ENCODE measurements at places on chromosomes 3 and 15.

DNA sequence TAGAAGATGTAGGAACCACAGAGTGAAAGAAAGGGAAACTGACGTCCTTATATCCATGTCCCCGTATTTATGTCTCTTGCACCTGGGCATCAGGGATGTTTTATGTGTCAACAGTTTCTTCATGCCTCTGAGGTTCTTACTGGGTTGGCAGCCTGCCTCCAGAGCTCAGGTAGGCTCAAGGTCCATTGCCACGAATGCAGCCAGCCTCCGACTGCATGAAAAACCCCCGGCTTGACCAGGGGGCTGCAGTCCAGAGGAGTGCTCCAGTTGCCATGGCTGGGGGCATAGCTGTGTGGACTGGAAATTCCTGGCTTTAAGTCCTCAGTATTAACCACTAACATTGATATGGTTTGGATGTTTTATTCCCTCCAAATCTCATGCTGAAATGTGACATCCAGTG is 2.8 kb upstream of the CSPG5 start:
- DNase-seq, result no peak

DNA sequence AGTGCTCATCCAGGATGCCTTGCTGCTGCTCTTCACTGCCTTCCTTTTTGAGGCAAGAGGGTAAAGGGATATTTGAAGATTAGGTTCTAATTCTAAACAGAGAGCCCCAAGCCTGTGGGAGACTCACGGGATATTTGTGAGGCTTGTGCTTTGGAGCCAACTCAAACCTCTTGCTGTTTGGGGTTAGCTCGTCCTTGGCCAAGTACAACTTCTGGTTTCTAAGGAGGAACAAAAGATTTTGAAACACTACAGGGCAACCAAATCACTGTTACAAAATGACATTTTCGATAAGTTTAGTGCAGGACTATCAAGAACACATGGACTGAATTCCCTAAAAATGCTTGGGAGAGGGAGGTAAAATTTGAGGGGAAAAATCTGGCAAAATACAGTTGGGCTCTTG is 190.2 kb downstream of the RORA start:
- DNase-seq, result no peak

- DNase-seq, result no peak
Observed at GRCh38 chr3:151974067-151974466, 100.6 kb downstream of the SUCNR1 start.

DNA sequence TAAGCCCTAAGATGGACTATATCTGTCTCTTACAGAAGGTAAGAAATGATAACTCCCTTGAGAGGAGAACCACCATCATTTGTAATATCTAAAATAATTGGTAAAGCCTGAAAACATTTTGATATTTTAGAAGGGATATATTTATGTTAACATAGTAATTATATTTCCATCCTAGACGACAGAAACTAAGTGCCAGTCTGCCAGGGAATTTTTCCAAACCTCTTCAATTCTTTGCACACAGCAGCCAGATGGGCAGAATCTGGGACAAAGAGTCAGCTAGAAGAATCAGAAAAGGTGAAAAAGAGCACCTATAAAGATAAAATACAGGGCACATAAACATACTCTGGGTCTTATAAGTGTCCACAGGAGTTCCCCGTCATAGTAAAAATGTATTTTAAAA is 70.0 kb upstream of the CBLB start:
- no peak for DNase-seq

DNA sequence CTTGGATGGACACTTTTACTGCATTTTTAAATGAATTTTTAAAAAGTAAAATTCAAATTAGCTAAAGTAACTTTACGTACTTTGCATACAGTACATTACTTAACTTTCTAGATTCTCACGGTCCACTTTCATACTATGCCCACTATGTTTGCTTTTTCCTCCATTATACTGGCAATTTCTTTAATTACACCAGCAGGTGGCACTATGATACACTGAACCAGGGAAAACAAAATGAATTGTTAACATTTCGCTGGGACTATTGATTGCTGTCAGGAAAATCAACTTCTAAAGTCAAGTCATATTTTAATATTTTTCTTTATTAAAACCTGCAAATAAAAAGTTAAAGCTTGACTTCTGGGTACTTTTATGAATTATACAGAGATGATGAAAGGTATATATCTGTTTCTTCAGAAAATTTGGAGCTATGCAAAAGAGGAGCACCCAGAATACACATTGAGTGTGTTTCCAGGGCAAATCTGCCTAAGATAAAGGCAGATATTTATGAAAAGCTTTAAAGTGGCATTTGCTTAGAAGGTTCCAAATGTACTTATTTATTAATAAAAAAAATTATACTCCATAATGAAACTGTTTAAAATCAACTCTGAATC is 21.8 kb upstream of the POU1F1 start:
- peak; percentile 63 for DNase-seq

- DNase-seq, result peak; percentile 78
Observed at GRCh38 chr3:15055019-15055557, 10.0 kb downstream of the MRPS25 start.

DNA sequence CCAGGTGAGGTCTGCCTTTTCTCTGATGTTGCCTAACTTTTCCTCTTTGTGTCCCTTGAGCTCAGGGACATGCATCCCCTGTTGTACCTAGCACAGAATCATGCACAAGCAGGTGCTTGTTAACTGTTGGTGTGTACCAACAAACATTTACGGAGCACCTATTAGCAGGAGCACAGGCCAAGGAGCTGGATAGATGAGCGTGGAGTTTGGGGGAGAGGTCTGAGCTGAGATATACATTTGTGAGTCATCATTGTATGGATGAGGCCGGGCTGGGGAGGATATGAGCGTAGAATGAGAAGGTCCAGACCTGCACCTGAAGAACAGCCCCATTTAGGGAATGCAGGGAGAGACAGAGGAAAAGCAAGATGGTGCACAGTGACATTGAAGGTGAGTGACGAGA is 53.4 kb downstream of the SMAD3 start:
- no peak for DNase-seq

DNA sequence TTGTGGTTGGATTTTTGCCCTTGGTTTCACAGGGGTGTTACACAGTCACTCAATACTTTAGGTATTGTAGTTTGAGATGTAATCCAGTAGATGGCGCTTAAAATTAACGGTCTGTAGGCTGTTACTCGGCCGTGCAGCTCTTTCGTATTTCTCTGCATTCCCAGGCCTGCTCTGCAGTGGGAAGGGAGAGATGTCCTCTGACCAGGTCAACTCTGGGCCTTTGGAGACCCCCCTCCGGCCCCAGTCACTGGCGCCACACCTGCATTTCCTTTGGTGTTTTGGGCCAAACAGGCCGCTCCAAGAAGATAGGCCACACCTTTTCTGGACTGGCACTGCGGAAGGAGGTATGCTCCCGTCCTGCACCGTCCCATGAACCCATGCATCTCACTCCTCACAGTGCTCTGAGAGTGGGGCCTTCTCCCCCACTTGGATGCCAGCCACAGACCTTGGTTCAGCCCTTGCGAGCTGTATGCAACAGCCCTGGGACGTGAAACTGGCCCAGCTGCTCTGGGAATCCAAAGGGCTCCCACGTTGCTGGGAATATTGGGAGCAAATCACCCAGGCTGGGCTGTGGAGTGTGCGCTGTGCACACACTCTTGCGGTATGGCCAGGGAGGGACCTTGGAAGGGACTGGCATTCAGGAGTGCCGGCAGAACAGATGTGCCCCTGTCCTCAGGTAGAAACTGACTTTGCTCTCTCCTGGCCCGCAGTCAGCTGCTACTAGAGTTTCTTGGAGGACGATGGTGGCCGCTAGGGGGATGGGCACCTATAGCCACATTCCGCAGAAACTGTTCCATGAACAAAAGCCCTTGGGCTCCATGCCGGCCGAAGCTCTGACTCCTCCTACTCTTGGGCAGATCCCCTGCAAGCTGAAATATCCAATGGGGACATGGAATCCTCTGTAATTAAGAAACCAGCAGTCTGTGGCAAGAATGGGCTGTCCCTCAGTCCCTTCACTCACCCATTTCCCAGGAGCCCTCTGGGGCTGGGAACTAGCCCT is 410.5 kb upstream of the CADM2 start:
- DNase-seq, result no peak

- no peak for DNase-seq
Observed at GRCh38 chr15:49199666-49200065, 29.6 kb downstream of the GALK2 start.

GRCh38 chr3:142652826-142653292 is 56.7 kb downstream of the PLS1 start:
- DNase-seq, result no peak

- no peak for DNase-seq
Observed at GRCh38 chr3:167507954-167508353, 34.1 kb upstream of the SERPINI2 start.

DNA sequence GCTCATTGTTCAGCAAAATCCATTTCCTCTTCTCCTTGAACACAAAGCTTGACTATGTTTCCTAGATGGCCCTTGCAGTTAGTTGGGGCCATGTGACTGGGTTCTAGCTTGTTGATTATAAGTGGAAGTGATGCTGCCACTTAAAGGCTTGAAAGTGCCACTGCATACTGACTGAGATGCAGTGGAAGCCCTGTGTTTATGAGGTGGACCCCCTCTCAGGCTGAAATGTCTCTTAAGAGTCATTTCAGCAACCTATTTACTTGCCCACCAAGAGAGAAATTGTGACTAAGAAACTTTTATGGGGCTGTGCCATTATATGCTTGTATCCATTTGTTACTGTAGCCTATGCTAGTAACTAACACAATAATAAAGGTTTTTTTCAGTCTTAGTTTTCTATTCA is 8.4 kb upstream of the ANP32A start:
- no peak for DNase-seq

- no peak for DNase-seq
Observed at GRCh38 chr3:70517124-70517890, 204.9 kb upstream of the MDFIC2 start.

- DNase-seq, result no peak
Observed at GRCh38 chr3:129004639-129005295, 3.7 kb downstream of the EFCC1 start.

DNA sequence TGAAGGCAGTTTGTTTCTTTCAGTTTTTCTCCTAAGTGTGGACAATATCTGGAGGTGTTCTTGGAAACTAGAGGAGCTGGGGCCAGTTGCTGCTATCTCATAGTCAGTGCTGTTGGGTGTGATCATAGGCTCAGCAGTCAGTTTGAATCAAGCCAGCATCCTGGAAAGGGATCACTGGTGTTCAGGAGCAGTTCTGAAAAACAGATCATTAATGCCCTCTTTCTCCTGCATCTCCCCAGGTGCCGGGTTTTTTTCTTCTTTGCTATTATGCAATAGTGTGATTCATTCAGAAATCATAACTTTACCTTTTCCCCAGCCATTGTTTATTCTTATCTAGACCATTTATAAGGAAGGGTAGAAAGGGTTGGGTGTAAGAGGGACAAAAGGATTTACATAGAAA is 24.0 kb downstream of the LNP1 start:
- DNase-seq, result no peak

- no peak for DNase-seq
Observed at GRCh38 chr3:33111581-33111980, 2.2 kb upstream of the CRTAP start.

- DNase-seq, result no peak
Observed at GRCh38 chr15:74519311-74519710, 21.7 kb upstream of the ARID3B start.

DNA sequence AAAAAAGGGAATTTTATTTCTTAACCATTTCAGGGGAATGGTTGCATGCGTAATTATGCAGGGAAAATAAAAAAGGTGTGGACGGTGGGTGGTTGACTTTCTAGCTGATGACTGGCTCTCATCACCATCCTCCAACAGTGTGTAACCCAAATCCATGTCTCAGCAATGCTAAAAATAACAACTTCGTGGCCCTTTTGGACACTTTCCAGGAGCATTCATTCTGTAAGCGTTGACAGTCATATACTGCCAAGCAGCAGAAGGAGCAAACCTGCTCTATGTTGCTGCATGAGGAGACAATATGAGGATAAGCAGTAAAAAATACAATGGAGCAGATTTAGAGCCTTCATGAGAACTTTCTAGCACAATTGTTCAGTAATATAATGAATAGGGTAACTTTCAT is 189.1 kb downstream of the ANXA2 start:
- no peak for DNase-seq

DNA sequence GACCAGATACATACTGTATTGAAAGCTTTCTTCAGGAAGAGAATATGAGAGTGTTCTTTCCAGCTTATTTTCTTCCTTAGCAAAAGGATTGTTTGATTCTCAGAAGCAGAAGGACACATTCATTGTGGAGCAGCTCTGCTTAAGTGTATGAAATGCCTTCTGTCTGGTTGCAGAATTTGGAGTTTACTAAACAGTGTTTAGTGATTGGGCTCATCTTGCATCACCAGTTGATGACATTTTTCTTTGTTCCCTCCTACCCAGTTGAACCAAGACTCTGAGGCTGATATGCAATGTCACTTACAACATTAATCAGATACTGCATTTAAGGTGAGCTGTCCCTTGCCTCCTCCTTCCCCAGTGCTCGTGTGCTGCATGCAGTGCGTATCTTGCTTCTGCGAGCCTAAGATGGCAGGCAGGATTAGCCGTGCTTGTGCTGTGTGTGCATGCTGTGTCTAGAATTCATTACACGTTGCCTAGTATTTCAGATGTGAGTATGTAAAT is 18.4 kb downstream of the ZBTB38 start:
- DNase-seq, result no peak

DNA sequence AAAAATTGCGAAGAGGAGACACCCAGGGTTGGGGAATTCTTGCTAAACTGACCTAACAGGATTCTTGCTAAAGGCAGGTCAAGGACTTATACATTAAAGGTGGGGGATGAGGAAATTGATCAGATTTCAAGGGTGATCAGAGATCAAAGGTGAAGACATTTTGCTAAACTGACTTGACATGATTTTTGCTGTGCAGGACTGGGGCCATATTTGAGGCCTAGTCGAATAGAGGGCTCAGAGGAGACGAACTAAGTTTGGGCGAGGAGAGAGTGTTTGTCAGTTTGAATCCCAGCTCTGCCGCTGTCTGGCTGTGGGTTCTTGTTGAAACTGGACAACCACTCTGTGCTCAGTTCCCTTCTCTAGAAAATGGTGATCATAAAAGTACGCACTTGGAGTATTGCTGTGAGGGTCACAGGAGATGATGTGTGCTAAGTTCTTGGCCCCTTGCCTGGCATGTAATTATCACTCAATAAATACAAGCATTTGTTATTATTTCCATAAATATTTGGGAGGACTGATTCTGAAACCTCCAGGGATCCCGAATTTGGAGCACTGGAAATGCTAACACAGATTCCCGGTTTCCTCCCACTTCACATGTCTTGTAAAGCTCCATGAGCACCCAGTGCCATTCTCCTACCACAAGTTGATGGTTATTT is 364.8 kb upstream of the PROK2 start:
- peak; percentile 44 for DNase-seq

DNA sequence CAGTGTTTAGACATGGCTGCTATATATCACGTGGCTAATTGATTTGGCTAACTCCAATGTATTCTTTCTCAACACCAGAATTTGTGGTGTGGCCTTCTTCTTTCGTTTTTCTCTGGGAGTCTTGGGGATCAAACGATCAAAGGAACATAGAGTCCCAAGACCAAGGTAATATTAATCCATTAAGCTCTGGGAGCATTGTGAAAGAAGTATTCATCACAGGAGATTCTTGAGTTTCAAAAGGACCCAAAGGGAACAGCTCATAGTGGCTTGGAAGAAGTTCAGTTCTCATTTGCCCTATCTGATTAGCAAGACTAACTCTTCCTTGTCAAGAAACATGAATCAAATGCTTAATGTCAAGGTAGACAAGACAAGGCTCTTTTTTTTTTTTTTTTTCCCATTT is 32.9 kb upstream of the TICRR start:
- DNase-seq, result no peak

GRCh38 chr3:42831321-42831713 is 22.1 kb downstream of the ACKR2 start:
- DNase-seq, result peak; percentile 80

- no peak for DNase-seq
Observed at GRCh38 chr3:61664105-61664482, 102.7 kb downstream of the PTPRG start.

- DNase-seq, result no peak
Observed at GRCh38 chr3:174408310-174408709, 450.8 kb upstream of the NAALADL2 start.

Data from natural killer cell treated with Interleukin-12 subunit alpha and Interleukin-12 subunit beta and Interleukin-15 and Interleukin-18, amount 100 ng/mL, for 72 hours (primary cell).